Activated CD8-positive, alpha-beta T cell treated with anti-CD3 and anti-CD28 coated beads, Interleukin-2, amount 10 ng/mL, durations not matched to agents 7 days and 5 days (primary cell): ENCODE measurements at places on chromosomes 13 and 19.

- DNase-seq = no peak
Observed at GRCh38 chr13:112776354-112776753, 86.5 kb downstream of the ATP11A start.

DNA sequence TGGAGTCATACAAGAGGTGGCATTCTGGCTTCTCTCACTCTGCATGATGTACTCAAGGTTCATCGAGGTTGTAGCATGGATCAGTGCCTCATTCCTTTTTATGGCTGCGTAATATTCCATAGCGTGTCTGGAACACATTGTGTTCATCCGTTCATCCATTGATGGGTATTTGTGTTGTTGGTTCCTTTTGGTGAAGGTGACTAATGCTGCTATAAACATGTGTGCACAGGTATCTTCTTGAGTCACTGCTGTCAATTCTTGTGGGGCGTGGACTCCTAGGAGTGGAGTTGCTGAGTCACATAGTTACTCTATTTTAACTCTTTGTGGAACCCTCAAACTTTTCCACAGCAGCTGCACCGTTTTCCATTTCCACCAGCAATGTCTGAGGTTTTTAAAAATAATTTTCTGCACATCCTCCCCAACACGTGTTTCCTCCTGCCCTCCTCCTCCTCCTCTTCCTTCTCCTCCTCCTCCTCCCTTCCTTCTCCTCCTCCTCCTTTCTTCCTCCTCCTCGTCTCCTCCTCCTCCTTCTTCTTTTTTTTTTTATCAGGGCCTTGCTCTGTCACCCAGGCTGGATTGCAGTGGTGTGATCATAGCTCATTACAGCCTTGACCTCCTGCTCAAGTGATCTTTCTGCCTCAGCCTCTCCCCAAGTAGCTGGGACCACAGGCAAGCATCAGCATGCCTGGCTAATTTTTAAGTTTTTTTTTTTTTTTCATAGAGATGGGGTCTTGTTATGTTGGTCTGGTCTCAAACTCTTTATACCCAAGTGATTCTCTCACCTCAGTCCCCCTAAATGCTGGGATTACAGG lies 2.0 kb upstream of the TMEM221 start:
- DNase-seq = peak; percentile 50

- DNase-seq = no peak
Observed at GRCh38 chr13:35499676-35500075, 23.2 kb upstream of the MAB21L1 start.

DNA sequence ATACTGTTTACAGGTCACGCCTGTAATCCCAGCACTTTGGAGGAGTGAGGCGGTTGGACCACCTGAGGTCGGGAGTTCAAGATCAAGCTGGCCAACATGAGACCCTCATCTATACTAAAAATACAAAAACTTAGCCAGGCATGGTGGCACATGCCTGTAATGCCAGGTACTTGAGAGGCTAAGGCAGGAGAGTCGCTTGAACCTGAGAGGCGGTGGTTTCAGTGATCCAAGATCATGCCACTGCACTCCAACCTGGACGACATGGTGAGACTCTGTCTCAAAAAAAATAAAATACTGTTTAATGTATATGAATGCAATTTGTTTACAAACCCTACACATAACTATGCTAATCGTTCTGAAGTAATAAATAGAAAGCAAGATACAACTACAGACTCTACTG lies 102.4 kb downstream of the ZNF486 start:
- DNase-seq = no peak

- DNase-seq = no peak
Observed at GRCh38 chr13:99955747-99956472, 15.7 kb downstream of the ZIC5 start.

- DNase-seq = no peak
Observed at GRCh38 chr13:21753117-21753729, 82.3 kb downstream of the FGF9 start.

GRCh38 chr13:46909042-46909441 lies 12.2 kb upstream of the HTR2A start:
- no peak for DNase-seq

DNA sequence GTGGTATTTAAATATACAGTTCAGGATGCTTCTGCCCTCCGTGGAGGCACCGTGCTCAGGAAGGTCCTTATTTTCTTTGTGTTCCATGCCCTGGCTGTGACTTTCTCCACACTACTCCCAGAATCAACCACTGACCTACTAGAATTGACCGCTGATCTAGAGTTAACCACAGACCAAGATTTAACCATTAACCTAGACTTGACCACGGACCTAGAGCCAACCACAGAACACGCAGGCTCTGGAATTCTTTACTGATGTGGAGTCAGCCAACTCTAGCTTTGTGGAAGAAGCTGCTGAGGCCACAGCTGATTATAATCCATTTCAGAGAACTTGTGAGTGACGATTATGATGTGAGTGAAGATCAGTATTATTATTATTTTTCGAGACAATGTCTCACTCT lies 18.0 kb downstream of the GTF2F2 start:
- no peak for DNase-seq

- DNase-seq = no peak
Observed at GRCh38 chr19:6223461-6224307, 56.1 kb downstream of the MLLT1 start.

DNA sequence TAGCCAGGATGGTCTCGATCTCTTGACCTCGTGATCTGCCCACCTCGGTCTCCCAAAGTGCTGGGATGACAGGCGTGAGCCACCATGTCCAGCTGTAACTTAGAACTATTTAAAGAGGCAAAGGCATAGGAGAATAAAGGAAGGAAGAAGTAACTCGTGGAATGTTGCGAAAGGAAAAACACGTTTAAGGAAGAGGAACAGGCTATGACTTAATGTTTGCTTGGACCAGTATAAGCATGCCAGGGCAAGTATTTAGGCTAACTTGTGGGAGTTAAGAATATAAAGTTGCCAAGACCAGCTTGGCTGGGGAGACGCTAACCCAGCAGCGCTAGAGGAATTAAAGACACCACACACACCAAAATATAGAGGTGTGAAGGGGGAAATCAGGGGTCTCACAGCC lies 33.5 kb downstream of the ZNF844 start:
- DNase-seq = no peak

- no peak for DNase-seq
Observed at GRCh38 chr13:40127476-40127875, 472.0 kb downstream of the COG6 start.

DNA sequence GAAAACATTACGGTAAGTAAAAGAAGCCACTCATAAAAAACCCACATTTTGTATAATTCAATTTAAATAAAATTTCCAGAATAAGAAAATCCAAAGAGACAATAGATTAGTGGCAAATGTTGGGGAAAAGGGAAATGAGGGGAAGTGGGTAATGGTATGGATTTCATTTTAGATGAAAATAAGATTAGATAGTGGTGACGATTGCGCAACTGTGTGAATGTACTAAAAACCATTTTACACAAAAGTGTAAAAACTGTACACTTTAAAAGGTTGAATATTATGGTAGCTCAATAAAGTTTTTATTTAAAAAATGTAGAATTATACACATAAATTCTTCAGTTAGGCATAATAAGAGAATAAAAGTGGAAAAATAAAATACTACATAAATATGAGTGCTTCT lies 3.7 kb downstream of the MBD3L1 start:
- DNase-seq = no peak

- DNase-seq = no peak
Observed at GRCh38 chr19:843836-844545, 3.2 kb downstream of the PRTN3 start.

DNA sequence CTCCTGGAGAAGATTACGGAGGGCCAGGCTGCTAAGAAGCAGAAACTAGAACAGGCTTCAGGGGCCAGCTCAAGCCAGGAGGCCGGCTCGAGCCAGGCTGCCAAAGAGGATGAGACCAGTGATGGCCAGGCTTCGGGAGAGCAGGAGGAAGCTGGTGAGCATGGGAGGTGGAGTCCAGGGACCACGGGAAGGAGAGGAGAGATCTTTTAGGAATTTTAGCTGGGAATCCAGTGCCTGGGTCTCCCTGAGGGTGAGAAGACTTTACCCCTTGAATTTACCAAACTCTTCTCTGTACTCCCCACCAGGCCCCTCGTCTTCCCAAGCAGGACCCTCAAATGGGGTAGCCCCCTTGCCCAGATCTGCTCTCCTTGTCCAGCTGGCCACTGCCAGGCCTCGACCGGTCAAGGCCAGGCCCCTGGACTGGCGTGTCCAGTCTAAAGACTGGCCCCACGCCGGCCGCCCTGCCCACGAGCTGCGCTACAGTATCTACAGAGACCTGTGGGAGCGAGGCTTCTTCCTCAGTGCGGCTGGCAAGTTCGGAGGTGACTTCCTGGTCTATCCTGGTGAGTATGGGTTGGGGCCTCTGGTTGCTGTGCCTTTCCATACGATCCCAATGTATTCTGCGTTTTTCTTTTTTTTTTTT lies 824 bp downstream of the TSEN34 start:
- DNase-seq = no peak

GRCh38 chr19:39492788-39493187 lies 6.0 kb upstream of the DLL3 start:
- no peak for DNase-seq

- DNase-seq = no peak
Observed at GRCh38 chr13:67204764-67205163, 25.4 kb downstream of the PCDH9 start.

DNA sequence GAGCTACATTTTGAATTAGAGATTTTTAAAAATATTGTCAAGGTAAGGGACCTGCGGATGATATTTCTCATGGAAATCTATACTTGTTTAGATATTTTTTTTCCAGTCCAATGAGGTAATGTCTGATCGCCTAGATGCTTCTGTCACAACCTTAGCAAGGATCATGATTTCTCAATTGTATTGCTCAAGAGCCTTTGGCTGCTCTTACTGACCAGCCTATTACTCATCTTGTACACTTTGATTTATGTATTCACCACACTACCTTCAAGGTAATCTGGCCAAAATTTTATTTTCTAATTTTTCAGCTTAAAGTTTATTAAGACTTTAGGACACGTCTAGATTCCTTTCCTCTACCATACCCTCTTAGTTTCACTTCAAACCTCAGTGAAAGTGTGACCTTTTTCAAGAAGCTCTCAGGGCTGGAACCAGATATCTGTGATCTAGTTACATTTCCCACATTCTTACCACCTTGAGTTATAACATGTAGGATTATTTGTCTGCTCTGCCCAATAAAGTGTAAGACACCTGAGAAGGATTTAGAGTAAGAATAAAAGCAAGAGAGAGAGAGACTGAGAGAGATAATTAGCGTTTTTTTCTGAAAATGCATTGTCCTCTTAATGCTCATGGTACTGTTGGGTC lies 197.1 kb downstream of the ITGBL1 start:
- DNase-seq = no peak

DNA sequence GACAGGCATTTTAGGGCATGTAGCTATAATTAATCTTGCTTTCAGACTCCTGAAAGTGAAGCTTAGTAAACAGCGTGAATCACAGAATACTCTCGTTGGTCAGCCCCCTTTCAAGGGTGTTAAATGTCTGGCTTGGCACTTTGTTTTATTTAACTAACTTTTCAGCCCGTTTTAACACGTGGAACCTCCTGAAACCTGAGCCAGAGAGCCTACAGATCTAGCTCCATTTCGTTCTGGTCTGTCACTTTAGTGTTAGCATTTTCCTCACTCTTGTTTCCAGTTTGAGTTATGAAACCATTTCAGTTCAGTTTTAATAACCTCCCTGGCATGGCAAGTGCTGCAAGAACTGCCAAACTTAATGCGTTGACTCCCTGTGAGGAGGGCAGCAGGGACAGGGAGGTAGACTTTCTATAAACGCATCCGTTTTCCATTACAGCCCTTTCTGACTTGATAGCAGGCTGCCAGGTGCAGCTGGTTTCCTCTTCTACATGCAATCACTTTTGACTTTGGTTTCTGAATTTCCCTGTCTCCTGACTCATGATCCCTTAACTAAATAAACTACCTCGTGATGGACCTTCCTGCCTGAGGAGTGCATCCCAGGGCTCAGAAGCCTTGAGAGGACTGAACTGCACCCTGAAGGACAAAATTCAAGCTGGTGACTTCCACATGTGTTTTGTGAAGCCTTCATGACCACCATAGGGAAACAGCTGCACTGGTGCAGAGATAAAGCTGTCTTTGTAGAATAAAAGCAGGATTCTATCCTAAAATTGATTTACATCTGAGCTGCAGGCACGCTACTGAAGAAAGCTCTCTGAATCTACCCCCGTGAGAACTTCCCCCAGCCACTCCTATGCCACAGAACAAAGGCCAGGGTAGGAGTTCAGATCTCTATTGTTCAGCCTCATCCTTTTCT lies 192.6 kb downstream of the DLEU7 start:
- DNase-seq = no peak

- no peak for DNase-seq
Observed at GRCh38 chr13:75505327-75505726, 23.4 kb upstream of the TBC1D4 start.

- peak; percentile 25 for DNase-seq
Observed at GRCh38 chr13:27353166-27353583, 71.2 kb upstream of the GTF3A start.

GRCh38 chr13:112229445-112229844 lies 146.7 kb upstream of the SPACA7 start:
- DNase-seq = no peak

GRCh38 chr19:29886586-29886985 lies 55.5 kb upstream of the URI1 start:
- no peak for DNase-seq

GRCh38 chr19:3369337-3370213 lies 3.2 kb downstream of the NFIC start:
- DNase-seq = no peak

DNA sequence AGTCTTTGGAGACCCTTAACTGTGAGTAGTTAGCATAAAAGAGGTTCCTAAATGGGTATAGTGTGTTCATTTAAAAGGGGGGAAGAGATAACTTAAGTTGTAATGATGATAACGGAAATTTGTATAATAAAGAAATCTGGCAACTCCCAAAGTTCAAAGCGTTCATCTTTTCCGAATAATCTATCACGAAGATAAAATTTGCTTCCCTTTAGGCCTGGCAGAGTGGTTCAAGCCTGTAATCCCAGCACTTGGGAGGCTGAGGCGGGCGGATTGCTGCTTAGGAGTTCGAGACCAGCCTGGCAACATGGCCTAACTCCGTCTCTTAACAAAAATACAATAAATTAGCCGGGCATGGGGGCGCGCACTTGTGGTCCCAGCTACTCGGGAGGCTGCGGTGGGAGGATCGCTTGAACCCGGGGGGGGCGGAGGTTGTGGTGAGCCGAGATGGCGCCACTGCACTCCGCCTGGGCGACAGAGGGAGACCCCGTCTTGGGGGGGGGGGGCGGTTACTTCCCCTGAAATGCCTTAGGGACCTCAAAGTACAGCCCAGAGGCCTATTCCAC lies 934 bp downstream of the N4BP2L2 start:
- peak; percentile 41 for DNase-seq

- no peak for DNase-seq
Observed at GRCh38 chr13:39485314-39485700, 117.7 kb downstream of the LHFPL6 start.

DNA sequence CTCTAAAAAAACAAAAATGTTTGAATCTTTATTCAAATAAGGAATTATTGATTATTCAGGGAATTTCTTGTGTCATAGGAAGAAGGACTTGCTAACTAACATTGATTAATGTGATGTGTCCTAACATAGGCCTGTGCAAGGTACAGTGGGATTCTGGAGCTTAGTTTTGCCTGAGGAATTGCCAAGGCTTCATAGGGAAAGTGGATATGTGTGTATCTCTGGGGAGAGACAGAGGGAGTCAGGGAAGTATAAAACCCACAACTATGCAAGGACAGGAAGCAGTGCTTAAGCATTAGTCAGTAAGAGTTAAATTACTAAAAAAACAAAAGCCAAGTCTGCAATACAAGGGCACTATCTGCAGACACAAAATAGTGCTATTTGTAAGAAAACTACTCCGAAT lies 59.6 kb downstream of the WDFY2 start:
- DNase-seq = no peak

GRCh38 chr13:111527614-111528229 lies 207.3 kb downstream of the TEX29 start:
- DNase-seq = no peak

- no peak for DNase-seq
Observed at GRCh38 chr13:43348397-43348796, 325.0 kb downstream of the DNAJC15 start.
